ENCODE measurements at places on chromosomes 4 and X. TPM values are rescaled to one million over a fixed set of nuclear protein-coding genes. Genes with fewer than 3 reads are reported as not detected.
A peak's percentile ranks its signal among the peaks of the same experiment; 100 is the strongest.

HCCS gene
- total RNA-seq = 22.8 TPM

CD38 gene
- total RNA-seq = 2.1 TPM

GABRG1 gene
- total RNA-seq = under 0.01 TPM

CSAG3 gene
- total RNA-seq = not detected

PAGE1 gene
- not detected for total RNA-seq

DNA sequence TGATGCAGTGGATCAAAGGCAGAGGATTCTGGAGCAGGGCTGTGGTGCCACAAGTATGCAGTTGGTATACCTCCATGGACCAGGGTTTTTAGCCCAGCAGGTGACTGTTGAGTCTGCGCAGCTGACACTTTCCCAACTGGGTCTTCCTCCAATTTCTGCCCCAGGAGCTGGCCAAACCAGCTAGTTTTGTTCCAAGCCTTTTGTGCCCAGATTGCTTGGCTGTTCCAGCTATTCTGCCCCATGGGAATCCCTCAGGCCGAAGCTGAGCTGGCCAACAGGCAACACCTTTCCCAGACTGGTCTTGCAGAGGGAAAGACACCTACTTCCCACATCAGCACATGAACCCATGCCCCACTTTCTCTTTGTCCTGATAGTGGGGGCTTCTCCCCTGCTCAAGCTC is 22.8 kb upstream of the ANKRD17 start:
- no peak for DNase-seq
- H3K27me3 ChIP-seq = no peaks in the 10 kb centered on the region

DNA sequence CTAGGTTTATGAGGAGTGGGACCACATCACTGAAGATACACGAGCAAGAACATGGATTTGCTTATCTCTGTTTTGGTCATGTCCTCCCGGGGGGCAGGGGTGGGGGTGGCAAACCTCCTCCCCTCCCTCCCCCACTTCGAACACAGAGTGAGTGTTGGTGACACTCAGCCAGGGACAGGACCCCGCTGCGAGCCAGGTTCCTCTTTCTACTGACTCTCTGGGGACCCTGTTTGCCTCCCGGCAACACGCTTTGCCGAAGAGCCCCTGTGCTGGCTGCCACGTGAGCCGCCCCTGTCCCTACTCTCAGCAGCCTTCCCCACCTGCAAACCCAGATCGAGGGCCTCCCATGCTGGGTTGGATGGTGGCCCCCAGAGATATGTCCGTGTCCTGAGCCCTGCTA is 34.7 kb downstream of the P2RY8 start:
- H3K27ac ChIP-seq = no peak overlapping the region
- peak; percentile 45 for DNase-seq
- no peaks in the 10 kb centered on the region for H3K27me3 ChIP-seq
- no peak overlapping the region for H3K4me3 ChIP-seq
- peaks cover 4% of the 10 kb centered on the region for H3K4me1 ChIP-seq

- H3K27me3 ChIP-seq = no peaks in the 10 kb centered on the region
- H3K36me3 ChIP-seq = no peaks in the 10 kb centered on the region
- H3K4me3 ChIP-seq = no peak overlapping the region
- DNase-seq = no peak
- peak overlapping the region; percentile 67 for H3K27ac ChIP-seq
- no peaks in the 10 kb centered on the region for H3K4me1 ChIP-seq
Observed at GRCh38 chrX:78514852-78515251, 144.3 kb downstream of the RTL3 start.

GRCh38 chr4:13329963-13330362 is 154.2 kb downstream of the RAB28 start:
- H3K4me1 ChIP-seq = no peaks in the 10 kb centered on the region
- no peaks in the 10 kb centered on the region for H3K36me3 ChIP-seq
- H3K27ac ChIP-seq = no peak overlapping the region
- no peaks in the 10 kb centered on the region for H3K27me3 ChIP-seq

DNA sequence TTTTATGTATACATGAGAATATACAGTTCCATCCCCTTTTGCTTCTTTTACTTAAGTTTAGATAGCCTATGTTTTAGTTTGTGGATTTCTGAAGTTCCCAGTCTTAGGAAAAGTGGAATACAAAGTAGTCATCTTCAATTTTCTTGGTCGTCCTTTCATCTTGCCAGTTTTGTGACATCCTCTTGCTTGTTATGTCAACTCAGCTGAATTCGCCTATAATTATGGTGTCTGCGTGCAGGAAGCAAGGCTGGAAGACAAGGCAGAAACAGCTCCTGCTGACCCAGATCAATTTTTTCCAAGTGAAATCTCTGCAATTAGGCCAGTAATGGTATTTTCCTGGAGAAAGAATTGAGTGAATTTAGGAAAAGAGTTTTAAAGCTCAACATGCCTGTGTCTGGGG is 28.1 kb upstream of the NYX start:
- H3K27ac ChIP-seq = no peak overlapping the region
- no peak overlapping the region for H3K4me3 ChIP-seq
- no peaks in the 10 kb centered on the region for H3K36me3 ChIP-seq
- no peaks in the 10 kb centered on the region for H3K4me1 ChIP-seq
- H3K27me3 ChIP-seq = no peaks in the 10 kb centered on the region

DNA sequence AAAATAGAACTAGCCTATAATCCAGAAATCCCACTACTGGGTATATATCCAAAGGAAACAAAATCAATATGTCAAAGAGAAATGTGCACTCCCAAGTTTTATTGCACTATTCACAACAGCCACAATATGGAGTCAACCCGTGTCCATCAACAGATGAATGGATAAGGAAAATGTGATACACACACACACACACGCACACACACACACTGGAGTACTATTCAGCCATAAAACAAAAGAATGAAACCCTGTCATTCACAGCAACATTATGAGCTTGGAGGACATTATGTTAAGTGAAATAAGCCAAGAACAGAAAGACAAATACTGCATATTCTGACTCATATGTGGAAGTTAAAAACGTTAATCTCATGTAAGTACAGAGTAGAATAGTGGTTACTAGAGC is 5.8 kb upstream of the FHL1 start:
- peaks cover 4% of the 10 kb centered on the region for H3K4me1 ChIP-seq
- DNase-seq = no peak
- no peak overlapping the region for H3K27ac ChIP-seq
- no peaks in the 10 kb centered on the region for H3K36me3 ChIP-seq
- no peaks in the 10 kb centered on the region for H3K27me3 ChIP-seq

DNA sequence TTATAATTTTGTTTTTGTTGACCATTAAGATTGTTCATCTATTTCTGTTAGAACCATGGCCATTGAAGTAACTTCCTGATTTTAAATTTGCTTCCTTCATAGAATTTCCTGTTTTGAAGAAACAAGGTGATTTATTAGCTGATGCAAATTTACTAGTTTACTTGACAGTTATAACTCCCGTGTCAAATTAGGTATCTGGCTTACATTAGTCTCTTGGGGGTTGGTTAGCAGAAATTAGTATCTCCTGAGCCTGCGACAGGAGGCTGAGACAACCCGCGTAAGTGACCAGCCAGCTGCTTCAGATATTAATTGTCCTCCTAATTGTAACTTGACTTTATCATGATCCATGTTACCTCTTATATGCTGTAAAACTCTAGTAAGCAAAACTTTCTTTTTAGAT is 154.3 kb downstream of the CFAP299 start:
- no peak overlapping the region for H3K27ac ChIP-seq
- no peak for DNase-seq
- no peaks in the 10 kb centered on the region for H3K36me3 ChIP-seq

- H3K4me1 ChIP-seq = no peaks in the 10 kb centered on the region
- no peak overlapping the region for H3K4me3 ChIP-seq
- H3K36me3 ChIP-seq = no peaks in the 10 kb centered on the region
- no peaks in the 10 kb centered on the region for H3K27me3 ChIP-seq
- H3K27ac ChIP-seq = no peak overlapping the region
Observed at GRCh38 chrX:96987228-96987627, 103.5 kb downstream of the RPA4 start.

GRCh38 chrX:137747244-137748043 is 181.5 kb downstream of the ZIC3 start:
- H3K4me1 ChIP-seq = no peaks in the 10 kb centered on the region
- no peak for DNase-seq
- no peak overlapping the region for H3K27ac ChIP-seq
- no peaks in the 10 kb centered on the region for H3K27me3 ChIP-seq

- peak overlapping the region; percentile 89 for H3K27ac ChIP-seq
- no peak for DNase-seq
- peak overlapping the region; percentile 61 for H3K4me3 ChIP-seq
- H3K4me1 ChIP-seq = no peaks in the 10 kb centered on the region
- H3K36me3 ChIP-seq = no peaks in the 10 kb centered on the region
- no peaks in the 10 kb centered on the region for H3K27me3 ChIP-seq
Observed at GRCh38 chrX:74924449-74925224, 615 bp downstream of the NEXMIF start.

DNA sequence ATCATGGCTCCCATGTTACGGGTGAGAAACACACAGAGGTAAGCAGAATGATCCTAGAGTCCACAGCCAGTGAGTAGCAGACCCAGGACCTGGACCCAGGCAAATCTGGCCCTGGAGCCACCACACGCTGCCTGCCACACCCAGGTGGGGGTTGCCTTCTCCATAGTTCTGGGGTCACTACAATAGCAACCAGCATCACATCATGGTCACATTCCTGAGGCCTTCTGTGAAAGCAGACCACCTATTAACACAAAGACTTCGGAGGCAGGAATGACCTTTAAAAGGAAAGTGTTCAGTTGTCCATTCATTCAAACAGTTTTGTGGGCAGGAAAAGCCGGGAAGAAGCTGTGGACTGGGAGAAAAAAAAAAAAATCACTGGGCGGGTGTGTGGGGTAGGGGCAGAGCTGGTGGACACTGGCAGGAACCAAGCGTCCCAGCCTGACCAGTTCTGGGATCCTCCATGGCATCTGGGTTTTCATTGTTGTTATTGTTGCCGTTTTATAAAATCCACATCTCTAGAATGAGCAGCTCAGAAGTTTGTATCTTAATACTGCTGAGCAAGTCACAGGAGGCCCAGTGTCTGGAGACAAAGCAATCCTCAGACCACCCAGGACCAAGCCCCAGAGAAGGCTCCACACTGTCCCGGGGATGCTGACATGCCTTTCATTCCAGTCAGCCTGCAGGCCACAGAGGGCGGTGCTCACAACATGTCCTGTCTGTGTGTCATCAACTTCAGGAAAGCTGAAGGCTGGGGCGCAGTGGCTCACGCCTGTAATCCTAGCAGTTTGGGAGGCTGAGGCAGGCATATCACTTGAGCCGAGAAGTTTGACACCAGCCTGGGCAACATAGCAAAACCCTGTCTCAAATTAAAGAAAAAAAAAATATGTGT is 67.0 kb downstream of the SEL1L3 start:
- no peak overlapping the region for H3K27ac ChIP-seq
- no peak for DNase-seq
- H3K36me3 ChIP-seq = no peaks in the 10 kb centered on the region
- H3K4me3 ChIP-seq = no peak overlapping the region
- no peaks in the 10 kb centered on the region for H3K27me3 ChIP-seq

DNA sequence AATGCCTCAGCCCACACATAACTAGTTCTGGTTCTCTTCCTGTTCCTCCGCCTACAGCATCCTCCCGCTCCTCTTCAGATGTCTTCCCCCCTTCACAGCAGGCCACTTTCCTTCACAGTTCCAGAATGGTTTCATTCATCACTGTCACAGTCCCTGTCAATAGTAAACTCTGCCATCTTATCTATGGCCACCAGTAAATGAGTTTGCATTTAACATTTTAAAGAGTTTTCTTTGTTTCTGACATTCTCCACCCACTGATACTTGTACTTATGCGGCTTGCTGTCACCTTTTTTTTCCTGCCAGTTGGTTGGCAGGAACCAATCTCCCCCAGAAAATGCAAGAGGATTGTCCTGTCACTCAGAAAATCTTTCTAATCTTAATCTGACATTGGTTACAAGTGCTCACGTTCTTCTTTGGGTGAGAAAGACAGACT is 114.1 kb downstream of the GLUD2 start:
- no peak for DNase-seq
- no peaks in the 10 kb centered on the region for H3K4me1 ChIP-seq
- H3K4me3 ChIP-seq = no peak overlapping the region
- H3K27ac ChIP-seq = no peak overlapping the region

DNA sequence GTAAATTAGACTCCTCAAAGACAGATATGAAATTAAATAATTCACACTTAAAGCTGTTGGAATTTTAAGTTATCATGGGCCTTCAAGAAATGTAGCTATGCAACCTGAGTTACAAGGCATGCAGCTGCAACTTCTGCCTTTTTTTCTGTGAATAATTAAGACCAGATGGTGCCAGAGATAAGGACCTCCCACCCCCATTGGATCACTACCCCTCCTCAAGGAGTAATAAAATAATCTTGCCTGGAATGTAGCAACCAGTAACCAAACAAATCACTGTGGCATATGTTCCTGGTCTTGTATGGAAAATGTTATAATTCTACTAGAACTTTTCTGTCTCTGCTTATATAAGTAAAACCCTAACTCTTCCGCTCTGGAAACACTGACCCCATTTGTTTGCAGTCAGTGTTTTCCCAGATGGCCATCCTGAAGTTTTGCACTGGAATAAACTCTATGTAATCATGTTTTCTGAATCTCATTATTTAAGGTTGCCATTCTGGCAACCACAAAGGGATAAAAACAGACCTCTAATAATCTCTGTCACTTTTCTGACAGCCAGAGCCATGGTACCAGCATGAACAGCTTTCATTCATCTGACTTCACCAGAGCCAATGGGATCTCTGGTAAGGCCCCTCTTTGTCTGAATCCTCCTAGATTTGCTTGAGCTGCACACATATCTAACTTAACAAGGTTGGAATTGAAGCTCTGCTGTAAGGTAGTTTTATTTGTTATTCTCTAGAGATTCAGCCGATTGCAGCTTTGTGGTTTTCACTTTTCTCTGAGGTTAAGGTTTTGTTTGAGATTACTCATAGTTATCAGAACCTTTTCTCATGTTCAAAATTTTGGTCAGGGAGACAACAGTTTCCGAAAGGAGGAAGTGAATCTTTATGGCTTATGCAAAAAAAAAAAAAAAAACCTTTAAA is 274.6 kb downstream of the NAF1 start:
- no peak for DNase-seq
- H3K36me3 ChIP-seq = no peaks in the 10 kb centered on the region

GRCh38 chr4:105895583-105896460 is 551 bp downstream of the NPNT start:
- H3K27me3 ChIP-seq = no peaks in the 10 kb centered on the region
- H3K4me1 ChIP-seq = peaks cover 4% of the 10 kb centered on the region
- no peaks in the 10 kb centered on the region for H3K36me3 ChIP-seq
- peak overlapping the region; percentile 72 for H3K4me3 ChIP-seq

DNA sequence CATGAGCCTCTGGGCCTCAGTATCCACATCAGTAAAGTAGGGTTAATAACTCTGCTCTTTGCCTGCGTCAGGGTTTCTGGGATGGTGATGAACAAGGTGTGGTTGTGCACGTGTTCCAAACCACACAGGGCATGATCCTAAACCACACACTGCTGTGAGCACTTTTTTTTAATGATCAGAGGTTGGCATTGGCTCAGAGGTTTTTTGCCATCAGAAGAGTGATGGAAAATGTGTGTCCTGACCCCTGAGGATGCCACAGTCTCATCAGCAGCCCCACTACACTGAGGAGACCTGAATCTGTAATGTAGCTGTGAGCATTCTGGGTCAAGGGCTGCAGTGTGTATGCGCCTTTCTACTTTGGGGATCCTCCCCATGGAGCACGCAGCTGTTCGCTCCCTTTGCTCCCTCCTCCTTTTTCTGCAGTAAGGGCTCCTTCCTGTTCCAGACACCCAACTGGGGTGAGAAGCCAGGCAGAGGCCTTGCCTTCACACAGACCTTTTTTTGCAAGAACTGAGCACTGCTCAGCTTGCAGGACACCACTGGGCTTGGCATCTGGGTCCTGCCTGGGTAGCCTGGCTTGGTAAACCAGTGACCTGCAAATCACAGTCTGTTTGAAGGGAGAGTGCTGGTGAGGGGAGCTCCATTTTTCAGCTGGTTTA is 87.5 kb downstream of the MAMLD1 start:
- no peak overlapping the region for H3K27ac ChIP-seq
- no peak for DNase-seq
- no peak overlapping the region for H3K4me3 ChIP-seq
- no peaks in the 10 kb centered on the region for H3K27me3 ChIP-seq
